ENCODE measurements at places on chromosomes 2 and 18. TPM values are rescaled to one million over a fixed set of nuclear protein-coding genes. Genes with fewer than 3 reads are reported as not detected.

The DSC2 gene
- total RNA-seq, result under 0.01 TPM

GRCh38 chr2:23452372-23452771, 67.4 kb downstream of the KLHL29 start:
- DNase-seq, result no peak

DNA sequence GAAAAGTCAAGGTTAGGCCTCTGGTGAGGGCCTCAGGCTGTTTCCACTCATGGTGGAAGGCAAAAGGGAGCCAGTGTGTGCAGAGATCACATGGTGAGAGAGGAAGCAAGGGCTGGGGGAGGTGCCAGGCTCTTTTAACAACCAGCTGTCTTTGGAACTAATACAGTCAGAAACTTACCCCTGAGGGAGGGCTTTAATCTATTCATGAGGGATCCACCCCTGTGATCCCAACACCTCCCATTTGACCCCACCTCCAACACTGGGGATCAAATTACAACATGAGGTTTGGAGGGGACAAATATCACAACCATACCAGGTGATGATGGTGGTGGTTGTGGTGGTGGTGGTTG, 10.9 kb downstream of the POLI start:
- no peak for DNase-seq

The PLCL1 gene
- total RNA-seq, result 0.83 TPM

The HOXD10 gene
- total RNA-seq, result not detected

- DNase-seq, result no peak
These were observed 5.9 kb upstream of the RHBDD1 start for GRCh38 chr2:226829721-226830631.

The RBKS gene
- total RNA-seq, result 1.3 TPM

The ANKRD30BL gene
- not detected for total RNA-seq

GRCh38 chr2:128285329-128285931, 33.2 kb downstream of the HS6ST1 start:
- no peak for DNase-seq

- no peak for DNase-seq
These were observed 14.7 kb downstream of the NABP1 start for GRCh38 chr2:191692502-191693115.

GRCh38 chr2:173556816-173557215, 202.1 kb downstream of the CDCA7 start:
- DNase-seq, result no peak

GRCh38 chr2:8882094-8882493, 44.7 kb upstream of the KIDINS220 start:
- DNase-seq, result no peak

The MALL gene
- total RNA-seq, result 3.1 TPM

The ADRA2B gene
- not detected for total RNA-seq

DNA sequence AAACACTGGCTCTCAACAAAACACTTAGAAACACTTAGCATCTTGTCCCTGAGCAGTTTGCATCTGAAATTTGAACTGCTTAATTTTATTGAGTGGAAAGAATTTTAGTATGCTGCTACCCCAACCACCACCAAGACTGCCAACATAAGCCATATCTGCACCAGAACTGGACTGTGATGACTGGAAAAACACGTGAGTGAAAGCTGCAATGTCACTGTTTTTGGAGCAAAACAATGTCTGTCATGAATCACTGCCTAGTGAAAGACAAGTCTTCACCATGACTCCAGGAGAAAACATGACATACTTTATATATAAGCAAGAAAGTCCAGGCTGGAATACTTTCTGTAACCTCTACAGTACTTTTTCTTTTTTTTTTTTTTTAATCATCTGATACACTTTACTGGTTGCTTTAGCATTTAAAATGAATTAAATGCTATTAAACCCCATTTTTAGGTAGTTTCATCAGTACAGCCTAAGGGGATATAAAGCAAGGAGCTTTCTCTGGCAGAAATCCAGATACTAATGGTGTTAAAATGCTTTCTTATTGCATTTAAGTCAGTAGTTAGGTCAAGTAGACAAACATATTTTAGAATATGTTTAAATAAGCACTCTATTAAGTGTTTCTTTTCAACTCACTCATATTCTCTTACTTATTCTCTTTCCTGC, 2129.4 kb upstream of the PIK3C3 start:
- DNase-seq, result no peak

The IL36RN gene
- total RNA-seq, result not detected

GRCh38 chr2:29518010-29518409, 402.8 kb downstream of the CLIP4 start:
- peak; percentile 76 for DNase-seq

- peak; percentile 80 for DNase-seq
These were observed 137.1 kb upstream of the CCDC68 start for GRCh38 chr18:55096263-55096951.

DNA sequence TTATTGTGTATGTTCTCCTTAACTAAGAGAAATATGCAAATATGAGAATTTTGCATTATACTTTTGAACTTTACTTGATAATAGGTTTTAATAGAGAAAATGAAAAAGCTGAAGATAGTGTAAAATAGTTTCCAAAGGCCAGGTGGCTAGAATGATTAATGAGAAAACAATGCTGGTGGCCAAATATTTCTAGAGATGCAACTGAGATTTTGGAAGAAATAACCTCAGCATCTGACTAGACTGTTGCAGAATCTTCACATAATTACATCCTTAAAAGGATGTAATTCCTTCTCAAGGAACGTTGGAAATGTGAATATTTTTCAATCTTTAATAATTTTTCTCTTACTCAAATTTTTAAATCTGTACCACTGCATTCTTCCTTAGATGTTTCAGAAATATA, 434.4 kb downstream of the THSD7B start:
- no peak for DNase-seq

The PLEK gene
- not detected for total RNA-seq

DNA sequence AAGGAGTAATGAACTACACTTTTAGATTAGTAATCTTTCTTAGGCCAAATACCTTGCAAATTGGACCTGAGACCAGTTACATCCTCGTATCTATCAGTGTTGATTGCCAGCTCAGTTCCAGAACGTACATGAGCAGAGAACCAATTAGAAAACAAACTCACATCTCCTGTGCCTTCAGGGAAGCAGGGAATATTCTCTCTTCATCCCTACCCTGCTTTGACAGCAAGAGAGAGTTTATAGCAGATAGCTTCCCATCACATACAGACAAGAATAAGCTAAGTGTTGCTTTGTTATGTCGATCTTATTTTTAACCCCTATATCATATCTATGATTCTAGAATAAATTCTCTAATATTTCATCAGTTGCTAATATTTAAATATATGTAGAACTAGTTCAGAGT, 181.8 kb downstream of the DSC3 start:
- DNase-seq, result no peak

GRCh38 chr2:105526000-105526925, 127.4 kb upstream of the FHL2 start:
- no peak for DNase-seq

The NEU4 gene
- not detected for total RNA-seq

GRCh38 chr2:120580709-120581108, 155.0 kb upstream of the GLI2 start:
- no peak for DNase-seq

DNA sequence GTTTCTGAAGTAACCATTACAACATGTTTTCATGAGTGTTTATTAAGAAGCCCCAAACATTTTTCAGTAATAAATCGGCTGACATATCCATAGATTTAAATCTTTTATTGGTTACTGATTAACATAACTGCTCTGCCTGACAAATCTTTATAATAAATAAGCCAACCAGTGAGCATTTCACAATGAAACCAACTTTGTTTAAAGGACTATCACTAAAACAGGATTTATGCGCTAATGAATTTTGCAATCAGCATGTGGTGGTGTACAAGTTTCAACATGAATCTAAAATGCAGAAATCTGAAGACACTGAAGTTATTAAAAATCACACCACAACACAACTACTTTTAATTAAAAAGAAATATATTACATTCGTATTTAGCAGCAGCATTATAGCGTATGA, 166.7 kb downstream of the MEIS1 start:
- DNase-seq, result peak; percentile 57

DNA sequence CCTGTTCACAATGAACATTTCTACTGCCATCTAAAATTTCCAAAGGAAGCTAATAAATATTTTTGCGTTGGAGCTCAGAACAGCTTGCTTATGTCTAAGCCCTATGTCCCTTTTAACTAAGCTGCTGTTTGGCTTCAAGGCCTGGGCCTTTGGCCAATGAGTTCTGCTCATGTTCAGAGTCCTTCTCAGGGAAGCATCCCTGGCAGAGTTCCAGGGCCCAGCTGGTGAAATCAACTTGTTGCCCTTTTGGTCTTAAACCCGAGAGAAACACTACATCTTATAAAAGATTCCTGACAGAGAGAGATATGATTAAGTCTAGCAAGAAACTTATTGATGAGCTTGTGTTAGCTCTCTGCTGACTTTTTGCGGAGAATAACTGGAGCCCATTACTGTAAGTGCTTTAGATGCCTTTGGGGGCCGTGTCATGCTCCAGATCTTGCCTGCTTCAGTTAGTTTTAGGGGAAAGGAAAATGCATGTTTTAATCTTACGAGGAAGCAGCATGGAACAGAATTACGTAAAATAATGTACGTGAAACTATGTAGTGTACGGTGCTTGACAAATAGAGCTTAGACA, 102.5 kb upstream of the NOSTRIN start:
- peak; percentile 67 for DNase-seq

GRCh38 chr2:183014005-183014404, 24.3 kb downstream of the NCKAP1 start:
- DNase-seq, result no peak

- DNase-seq, result peak; percentile 3
These were observed 88.7 kb downstream of the NEDD4L start for GRCh38 chr18:58132595-58133261.

- no peak for DNase-seq
These were observed 278.3 kb downstream of the NAPG start for GRCh38 chr18:10804126-10804525.

DNA sequence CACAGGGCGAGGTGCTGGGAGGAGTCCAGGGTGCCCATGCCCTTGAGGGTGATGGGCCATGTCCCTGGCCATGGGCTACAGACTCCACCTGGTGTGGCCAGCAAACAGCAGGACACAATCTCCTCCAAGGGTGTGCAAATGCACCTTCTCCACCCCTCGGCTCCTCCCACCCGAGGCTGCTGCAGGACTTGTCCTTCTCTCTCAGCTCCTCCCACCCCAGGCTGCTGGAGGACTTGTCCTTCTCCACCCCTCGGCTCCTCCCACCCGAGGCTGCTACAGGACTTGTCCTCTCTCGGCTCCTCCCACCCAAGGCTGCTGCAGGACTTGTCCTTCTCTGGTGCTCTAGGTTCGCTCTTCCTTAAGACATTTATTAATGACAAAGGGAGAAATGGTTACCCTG, 57.3 kb upstream of the SNTG2 start:
- DNase-seq, result no peak

GRCh38 chr2:100238471-100238870, 83.8 kb downstream of the LONRF2 start:
- no peak for DNase-seq

DNA sequence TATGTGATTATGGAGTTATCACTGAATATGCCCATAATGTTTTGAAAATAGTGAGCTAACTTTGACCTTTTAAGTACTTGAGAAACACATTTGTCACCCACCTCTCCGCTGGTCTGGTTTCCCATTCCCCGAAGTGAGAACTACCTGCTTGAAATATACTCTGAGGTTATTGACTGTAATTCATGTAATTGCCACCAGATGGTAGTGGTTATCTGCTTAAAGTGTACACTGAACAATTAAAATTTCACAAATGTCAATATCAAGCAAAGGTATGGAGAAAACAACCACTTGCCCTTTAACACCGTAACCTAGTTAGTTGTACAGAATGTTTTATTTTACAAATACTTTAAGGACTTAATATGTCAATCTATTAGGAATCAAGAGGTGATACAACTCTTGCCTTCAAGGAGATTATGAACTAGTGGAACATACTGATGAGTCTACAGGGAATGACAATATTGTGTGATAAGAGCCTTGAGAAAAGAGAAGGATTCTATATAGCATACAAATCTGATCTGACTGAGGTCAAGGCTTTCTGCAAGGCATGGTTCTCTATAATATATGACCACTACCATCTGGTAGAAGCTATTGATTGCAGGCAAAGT, 316.8 kb upstream of the KCNH7 start:
- peak; percentile 42 for DNase-seq

- no peak for DNase-seq
These were observed 48.8 kb upstream of the ITSN2 start for GRCh38 chr2:24409171-24409570.

The CYP26B1 gene
- total RNA-seq, result 0.51 TPM

GRCh38 chr2:48450936-48451602, 78.9 kb upstream of the STON1 start:
- DNase-seq, result no peak

DNA sequence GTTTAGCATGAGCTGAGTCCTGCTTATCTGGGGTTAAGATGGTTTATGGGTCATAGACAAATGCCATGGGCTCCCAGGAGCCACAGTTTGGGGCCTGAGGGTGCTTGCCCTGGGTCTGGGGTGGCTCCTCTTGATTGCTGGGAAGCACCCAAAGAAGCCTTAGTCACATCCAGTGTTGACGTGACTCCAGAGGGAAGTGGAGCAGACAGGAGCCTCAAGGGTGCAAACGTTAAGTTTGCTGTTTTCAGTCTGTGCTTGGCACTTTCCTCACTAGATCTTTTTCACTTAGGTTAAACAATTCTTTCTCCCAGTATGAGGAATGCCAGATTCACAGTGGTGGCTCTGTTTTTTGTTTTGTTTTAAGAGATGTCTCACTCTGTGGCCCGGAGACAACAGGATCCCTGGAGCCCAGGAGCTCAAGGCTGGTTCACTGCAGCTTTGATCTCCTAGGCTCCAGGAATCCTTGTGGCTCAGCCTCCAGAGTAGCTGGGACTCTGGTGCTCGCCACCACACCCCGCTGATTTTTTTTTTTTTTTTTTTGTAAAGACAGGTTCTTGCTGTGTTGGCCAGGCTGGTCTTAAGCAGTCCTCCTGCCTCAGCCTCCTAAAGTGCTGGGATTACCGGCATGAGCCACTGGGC, 251.3 kb downstream of the FAM210A start:
- DNase-seq, result no peak

DNA sequence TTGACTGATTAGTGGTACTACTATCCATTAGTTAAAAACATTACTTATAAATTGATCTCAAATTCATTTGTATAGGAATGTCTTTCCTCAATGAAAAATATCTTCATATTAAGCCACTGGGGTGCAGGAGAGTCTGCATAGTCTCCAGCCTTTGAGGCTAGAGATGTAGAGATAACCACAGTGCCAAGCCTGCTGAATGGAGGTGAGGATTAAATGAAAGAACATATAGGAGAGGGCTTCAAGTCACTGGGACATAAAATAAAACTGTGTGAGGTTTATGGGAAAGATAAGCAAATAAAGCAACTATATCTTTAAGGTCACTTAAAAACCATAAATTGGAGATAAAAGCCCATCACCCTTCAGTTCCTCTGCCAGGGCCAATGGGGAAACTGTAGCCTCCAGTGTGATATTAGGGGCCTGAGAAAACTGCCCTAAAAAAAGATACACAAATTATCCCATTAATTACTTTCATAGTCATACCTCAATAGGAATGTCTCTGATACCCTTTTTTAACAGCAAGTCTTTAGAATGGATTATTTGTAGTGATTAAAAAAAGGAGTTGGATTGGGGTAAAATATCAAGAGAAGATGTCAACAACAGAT, 27.6 kb downstream of the GALNT3 start:
- no peak for DNase-seq

- no peak for DNase-seq
These were observed 113.9 kb downstream of the ANKRD44 start for GRCh38 chr2:197196541-197197180.
